ENCODE measurements at places on chromosomes 2 and 18.

GRCh38 chr2:188975497-188976102 lies 1.4 kb downstream of the COL3A1 start:
- DNase-seq = peak; percentile 94

DNA sequence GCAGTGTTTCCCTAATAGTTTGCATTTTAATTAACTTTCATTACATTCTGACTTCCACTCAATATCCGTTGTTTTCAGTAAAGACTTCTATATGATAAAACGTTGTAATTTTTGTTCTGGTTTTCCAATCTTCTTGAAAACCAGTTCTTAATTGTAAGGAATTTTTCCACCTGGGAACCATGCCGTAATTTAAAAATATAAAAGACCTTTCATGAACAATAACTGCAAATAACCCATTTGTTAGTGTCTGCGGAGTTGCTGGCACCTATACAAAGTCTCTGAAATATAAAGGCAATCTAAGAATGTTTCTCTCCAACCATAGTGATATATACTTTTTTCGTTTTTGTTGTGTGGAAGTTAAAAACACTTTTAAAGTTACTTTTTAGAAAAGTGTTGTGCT lies 7.7 kb upstream of the SATB2 start:
- no peak for DNase-seq

- peak; percentile 44 for DNase-seq
Measured at GRCh38 chr2:71713581-71714580, 260.5 kb downstream of the DYSF start.

DNA sequence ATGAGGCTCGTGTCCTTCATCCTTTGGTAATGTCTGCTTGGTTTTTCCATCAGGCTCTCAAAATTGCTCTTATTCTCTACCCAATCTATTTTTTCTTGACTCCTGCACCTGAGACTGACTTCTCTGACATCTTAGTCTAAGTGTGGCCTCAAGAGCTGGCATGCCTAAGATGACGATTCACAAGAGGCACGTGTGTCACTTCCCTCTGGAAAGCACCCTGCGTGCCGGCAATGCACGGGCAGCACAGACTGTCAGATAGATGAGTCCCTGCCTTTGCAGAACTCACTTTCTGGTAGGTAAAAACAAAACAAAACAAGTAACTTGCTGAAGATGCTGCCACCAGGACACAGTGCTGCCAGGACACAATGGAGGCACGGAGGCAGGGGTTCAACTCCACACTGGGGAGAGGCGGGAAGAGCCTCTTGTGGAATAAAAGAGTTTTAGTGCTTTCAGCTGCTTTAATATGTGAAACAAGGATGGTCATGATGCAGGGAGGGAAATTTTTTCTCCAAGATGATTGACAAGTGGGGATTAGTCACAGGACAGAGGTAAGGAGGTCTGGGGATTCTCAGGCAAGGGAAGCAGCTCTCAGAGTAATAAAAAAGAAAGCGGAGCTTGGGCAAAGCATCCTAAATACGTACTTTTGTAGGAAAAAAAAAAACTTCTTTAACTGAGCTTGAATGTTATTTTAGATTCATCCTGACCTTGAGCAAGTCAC lies 27.3 kb downstream of the CYB5A start:
- no peak for DNase-seq

DNA sequence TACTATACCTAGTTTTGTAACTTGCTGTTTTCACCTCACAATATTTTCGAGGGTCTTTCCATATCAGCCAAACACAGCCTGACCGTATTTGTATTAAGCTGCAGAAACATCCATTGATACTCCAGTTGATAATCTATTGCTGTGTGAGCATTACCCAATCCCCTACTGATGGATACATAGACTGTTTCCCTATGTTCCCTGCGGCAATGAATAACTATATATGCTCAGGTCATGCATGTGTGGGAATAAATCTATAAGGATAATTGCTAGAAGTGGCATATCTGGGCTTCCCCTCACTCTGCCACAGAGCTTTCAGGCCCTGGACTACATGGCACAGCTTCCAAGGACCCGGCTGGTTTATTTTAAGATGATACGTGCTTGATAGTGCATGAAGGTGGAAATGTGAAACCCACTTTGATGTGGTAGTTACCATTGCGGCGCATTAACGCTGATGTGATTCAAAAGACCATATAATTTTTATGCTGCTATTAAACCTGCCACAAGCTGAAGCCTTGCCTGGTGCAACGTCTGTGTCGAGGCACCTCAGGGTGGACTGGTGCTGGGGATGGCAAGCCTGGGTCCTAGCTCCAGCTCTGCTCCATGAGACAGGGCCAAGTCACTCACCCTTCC lies 130.8 kb upstream of the MSH6 start:
- no peak for DNase-seq

GRCh38 chr2:129761569-129762021 lies 217.9 kb upstream of the RAB6C start:
- DNase-seq = no peak

GRCh38 chr2:204974487-204974886 lies 429.2 kb downstream of the PARD3B start:
- DNase-seq = no peak

- DNase-seq = no peak
Measured at GRCh38 chr2:238910751-238911351, 63.0 kb downstream of the TWIST2 start.

- no peak for DNase-seq
Measured at GRCh38 chr2:24833821-24834732, 40.9 kb downstream of the CENPO start.

- DNase-seq = no peak
Measured at GRCh38 chr2:86048888-86049287, 56.8 kb downstream of the POLR1A start.

GRCh38 chr2:105104208-105104731 lies 66.4 kb downstream of the MRPS9 start:
- DNase-seq = peak; percentile 80

- no peak for DNase-seq
Measured at GRCh38 chr2:104866883-104867812, 13.2 kb downstream of the POU3F3 start.

- DNase-seq = no peak
Measured at GRCh38 chr2:25313711-25314513, 27.8 kb downstream of the DNMT3A start.

GRCh38 chr2:23134726-23135125 lies 250.3 kb upstream of the KLHL29 start:
- no peak for DNase-seq

GRCh38 chr2:182416191-182416590 lies 10.6 kb downstream of the PDE1A start:
- DNase-seq = no peak

GRCh38 chr2:33126552-33126951 lies 179.8 kb downstream of the LTBP1 start:
- DNase-seq = no peak

DNA sequence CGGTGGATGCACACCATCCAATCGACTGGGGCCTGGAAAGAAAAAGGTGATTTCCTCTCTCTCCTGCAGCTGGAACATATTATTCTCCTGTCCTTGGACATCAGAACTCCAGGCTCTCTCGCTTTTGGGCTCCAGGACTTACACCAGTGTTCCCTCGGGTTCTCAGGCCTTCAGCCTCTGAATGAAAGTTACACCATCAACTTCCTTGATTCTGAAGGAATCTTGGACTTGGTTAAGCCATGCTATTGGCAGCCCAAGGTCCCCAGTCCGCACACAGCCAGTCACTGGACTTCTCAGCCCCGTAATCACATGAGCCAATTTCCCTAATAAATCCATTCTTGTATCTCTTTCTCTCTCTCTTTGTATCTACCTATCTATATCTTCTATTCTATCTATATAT lies 418.9 kb downstream of the IRS1 start:
- no peak for DNase-seq

- DNase-seq = no peak
Measured at GRCh38 chr2:38251940-38252339, 125.1 kb downstream of the ATL2 start.
